ENCODE measurements at places on chromosomes 16 and 17.

GRCh38 chr16:87795336-87795735, 29.6 kb upstream of the KLHDC4 start:
- H3K4me3 ChIP-seq: no peak overlapping the region
- H3K4me1 ChIP-seq: no peaks in the 10 kb centered on the region
- no peak overlapping the region for H3K27ac ChIP-seq
- H3K36me3 ChIP-seq: no peaks in the 10 kb centered on the region
- H3K27me3 ChIP-seq: peaks cover 3% of the 10 kb centered on the region
- no peak for DNase-seq

DNA sequence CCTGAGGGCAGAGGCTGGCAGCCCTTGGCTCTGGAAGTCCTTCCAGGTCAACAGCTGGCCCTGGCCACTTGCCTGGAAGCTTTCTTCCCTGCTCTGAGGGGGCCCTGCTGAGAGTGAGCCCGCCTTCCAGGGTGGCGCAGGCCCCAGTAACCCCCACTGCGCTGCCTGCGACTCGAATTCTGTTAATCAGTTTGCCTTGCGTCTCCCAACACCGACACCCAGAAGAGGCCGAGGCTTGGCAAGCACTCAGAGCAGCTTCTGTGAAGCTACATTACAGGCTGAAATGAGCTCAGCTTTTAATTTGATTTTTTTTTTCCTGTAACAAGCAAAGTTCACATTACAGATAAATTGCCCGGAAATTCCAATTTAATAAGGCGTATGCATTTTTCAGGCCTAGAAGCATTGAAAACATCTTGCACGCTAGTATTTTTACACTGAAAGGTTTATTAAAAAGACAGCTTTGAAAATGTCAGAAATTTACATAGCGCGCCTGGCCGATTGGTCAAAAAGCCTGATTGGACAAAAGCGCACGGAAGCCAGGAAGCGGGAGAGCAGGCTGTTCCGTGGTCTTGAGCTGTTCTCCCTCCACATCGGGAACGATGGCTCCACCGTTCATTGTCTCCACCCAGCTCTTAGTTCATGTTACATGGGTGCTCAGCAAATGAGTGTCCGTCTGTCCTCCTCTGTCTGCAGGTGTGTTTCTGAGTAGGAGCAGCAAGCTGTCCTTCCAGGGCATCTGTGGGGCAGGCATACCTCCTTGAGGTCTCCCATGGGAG, 65.5 kb upstream of the HSBP1 start:
- DNase-seq: no peak
- no peaks in the 10 kb centered on the region for H3K4me1 ChIP-seq
- H3K36me3 ChIP-seq: no peaks in the 10 kb centered on the region

DNA sequence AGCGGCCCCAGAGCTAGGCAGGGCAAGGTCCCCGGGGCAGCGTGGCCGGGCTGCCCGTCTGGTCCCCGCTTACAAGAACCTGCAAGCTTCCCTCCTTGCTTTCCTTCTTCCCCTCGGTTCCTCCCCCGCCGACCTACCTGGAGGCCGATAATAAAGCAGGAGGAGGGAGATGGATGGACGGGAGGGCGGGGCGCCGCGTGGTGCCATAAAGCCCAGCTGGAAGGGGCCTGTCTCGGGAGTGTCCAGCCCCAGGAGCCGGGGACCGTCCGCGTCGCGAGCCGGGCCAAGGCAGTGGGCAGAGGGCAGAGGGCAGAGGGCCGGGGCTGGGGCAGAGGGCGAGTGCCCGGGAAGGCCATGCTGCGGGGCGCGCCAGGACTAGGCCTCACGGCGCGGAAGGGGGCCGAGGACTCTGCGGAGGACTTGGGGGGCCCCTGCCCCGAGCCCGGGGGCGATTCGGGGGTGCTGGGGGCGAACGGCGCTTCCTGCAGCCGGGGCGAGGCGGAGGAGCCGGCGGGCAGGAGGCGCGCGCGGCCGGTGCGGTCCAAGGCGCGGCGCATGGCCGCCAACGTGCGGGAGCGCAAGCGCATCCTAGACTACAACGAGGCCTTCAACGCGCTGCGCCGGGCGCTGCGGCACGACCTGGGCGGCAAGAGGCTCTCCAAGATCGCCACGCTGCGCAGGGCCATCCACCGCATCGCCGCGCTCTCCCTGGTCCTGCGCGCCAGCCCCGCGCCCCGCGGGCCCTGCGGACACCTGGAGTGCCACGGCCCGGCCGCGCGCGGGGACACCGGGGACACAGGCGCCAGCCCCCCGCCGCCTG, at the start of gene BHLHA9:
Gene BHLHA9 (plus strand): TSS at position 235 of the 820 bp plus-strand sequence. CDS start 120 bp downstream, at position 355.
- H3K36me3 ChIP-seq: no peaks in the 10 kb centered on the region
- no peak within 1 kb of the TSS for H3K27ac ChIP-seq
- no peak for DNase-seq
- H3K4me1 ChIP-seq: peaks cover 10% of the 10 kb centered on the region
- peaks cover 45% of the 10 kb centered on the region for H3K27me3 ChIP-seq
- peak within 1 kb of the TSS; percentile 24 for H3K4me3 ChIP-seq

DNA sequence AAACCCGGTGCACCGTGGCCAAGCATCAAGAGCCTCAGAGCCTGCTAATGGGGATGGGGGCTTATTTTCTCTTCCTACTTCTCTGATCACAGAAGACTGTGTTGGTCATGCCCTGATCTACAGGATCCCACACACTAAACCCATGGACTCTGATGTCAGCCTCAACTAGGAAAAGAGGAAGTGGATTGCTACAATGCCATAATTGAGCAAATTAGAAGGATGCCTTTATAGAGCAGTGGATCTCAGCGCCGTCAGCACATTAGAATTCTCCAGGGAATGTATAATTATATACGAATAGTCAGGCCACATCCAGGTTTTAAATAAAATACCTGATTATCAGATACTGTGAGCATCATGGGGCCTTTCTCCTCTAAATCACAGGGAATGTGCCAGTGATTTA, 64.8 kb downstream of the VAT1L start:
- no peak overlapping the region for H3K27ac ChIP-seq
- no peaks in the 10 kb centered on the region for H3K4me1 ChIP-seq
- H3K36me3 ChIP-seq: no peaks in the 10 kb centered on the region

DNA sequence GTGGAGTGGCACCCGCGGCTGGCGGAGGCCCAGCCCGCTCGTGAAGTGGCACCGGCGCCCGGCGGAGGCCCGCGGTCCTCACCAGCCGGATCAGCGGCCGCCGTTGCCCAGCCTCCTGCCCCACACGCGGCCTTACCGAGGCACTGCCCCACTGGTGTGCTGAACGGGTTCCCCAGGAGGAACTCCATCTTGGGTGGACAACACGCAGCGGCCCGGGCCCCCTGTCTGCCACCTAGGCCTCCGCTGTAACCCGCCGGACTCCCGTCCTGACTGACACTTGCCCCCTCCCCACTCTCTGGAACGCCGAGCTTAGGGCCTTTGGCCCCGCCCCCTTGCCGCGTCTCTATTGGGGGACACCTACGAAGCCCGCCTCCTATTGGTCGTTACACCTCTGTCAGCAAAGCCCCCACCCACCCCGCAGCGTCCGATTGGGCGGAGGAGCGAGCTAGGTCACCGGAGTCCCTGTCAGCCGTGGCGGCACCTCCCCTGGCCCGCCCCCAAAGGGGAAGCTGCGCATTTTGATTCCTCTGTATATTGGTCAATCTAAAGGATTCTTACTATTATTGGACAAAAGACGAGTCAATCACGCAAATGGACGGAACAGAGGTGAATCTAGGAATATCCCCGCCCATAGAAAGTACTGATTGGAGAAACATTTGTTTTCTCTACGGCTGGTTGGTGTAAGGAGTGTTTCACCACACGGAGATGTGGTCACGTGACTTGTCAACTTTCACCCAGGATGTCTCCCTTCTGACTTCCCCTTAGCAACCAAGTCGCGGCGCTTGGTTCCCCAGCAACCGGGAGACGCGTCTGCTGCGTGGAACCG, at the start of the genes DRC3 and TOM1L2:
Gene DRC3 (plus strand): TSS at position 737 of the 826 bp plus-strand sequence. CDS start 4,737 bp downstream, outside the sequence.
Gene TOM1L2 (minus strand): TSS at position 275 of the 826 bp plus-strand sequence. CDS start 87 bp downstream, at position 188.
- peaks cover 43% of the 10 kb centered on the region for H3K4me1 ChIP-seq
- no peaks in the 10 kb centered on the region for H3K27me3 ChIP-seq
- H3K27ac ChIP-seq: peak within 1 kb of the TSS; percentile 87
- peak; percentile 100 for DNase-seq
- no peaks in the 10 kb centered on the region for H3K36me3 ChIP-seq
- H3K4me3 ChIP-seq: peak within 1 kb of the TSS; percentile 86

Data from activated CD8-positive, alpha-beta memory T cell treated with anti-CD3 and anti-CD28 coated beads, Interleukin-2, amount 10 ng/mL, durations not matched to agents 7 days and 5 days (primary cell).